ENCODE measurements at places on chromosomes 5 and 9.
A peak's percentile ranks its signal among the peaks of the same experiment; 100 is the strongest.

DNA sequence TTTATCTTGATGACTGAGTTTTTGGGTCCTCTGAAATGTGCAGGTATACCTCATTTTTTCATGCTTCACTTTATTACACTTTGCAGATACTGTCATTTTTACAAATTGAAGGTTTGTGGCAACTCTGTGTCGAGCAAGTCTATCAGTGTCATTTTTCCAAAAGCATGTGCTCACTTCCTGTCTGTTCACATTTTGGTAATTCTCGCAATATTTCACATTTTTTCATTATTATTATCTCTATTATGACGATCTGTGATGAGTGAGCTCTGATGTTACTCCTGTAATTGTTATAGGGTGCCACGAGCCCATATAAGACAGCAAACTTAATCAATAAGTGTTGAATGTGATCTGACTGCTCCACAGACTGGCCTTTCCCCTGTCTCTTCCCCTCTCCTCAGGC is 73.4 kb upstream of the FBXW11 start:
- DNase-seq = no peak

GRCh38 chr5:172403189-172403796 is 51.0 kb downstream of the SH3PXD2B start:
- no peak for DNase-seq

- DNase-seq = no peak
Observed at GRCh38 chr5:122749886-122750285, 25.0 kb upstream of the SNX2 start.

DNA sequence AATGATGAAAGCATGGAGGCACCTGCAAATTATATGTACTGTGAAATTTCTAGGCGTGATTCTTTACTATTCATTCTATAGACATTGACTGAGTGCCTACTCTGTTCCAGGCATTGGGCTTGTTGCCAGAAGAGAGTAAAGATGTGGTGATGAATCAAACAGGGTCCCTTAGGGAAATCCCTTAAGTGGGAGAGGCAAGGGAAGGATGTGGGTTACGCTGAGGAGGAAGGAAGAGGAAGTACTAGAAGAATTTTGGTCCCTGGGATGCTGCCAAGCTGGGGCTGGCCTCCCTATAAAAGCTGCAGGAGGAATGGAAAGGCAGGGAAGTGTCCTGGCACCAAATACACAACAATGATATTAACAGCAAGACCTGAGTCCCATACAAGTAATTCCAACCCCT is 76.7 kb upstream of the SPOCK1 start:
- no peak for DNase-seq

DNA sequence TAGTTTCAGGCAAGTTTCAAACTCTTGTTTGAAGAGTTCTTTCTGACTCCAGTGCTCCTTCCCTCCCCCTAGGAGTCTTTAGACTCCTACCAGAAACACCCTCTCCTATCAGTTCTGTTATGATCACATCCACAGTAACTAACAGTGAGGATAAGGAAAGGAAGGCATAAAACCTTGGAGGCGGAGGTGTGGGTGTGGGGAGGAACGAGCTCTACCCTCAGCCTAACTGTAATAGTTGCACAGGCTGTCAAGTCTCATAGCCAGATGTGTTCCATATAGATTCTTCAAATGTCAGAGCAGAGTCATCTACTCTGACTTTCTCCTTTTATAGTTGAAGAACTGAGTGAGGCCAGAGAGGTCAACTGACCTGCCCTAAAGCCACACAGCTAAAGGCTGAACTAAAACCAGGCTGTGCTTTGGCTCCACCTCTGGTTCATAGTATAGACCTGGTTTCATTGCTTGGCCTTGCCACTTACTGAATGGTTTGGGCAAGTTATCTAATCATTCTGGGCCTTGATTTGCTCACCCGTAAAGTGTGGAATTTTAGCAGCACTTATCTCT is 34.4 kb upstream of the PIK3R1 start:
- DNase-seq = no peak

DNA sequence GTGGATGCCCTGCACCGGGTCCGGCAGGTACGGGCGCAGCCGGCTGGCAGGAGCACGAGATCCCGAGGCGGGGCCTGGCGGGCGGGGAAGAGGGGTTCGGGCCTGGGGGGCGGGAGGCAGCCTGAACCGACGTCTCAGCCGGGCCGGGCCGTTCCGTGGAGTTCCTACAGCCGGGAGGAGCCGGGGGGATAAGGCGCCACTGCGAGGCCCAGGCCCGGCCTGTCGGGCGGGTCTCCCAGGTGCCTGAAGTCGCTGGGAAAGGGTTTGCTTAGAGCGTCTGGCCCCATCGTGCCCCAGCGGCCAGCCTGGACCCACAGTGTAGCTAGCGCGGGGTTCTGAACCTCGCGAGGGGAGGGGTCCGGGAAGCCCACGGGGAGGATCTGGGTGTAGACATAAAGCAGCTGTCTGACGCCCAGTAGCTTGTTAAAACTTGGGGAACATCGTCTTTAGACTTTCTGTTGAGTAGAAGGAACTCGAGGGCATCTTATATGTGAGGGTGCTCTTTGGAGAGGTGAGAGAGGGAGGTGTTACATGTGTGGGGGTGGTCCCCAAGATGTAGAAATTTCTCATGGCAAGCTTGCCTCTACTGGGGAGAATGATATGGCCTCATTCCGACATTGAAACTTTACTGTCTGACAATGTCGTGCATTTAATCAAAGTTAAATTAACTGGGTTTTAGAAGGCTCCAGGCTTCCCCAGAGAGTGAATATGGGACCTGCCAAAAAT is 524 bp downstream of the FUBP3 start:
- no peak for DNase-seq

DNA sequence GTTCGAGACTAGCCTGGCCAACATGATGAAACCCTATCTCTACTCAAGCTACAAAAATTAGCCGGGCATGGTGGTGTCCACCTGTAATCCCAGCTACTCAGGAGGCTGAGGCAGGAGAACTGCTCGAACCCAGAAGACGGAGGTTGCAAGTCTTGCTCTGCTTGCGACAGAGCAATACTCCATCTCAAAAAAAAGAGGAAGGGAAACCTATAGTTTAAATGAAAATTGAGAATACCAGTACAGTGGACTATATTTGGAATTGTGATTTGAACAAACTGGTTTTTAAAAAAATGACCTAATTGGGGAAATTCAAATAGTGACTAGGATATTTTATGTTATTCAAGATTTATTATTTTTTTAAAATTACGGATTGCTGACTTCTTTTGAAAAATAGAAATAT is 33.2 kb downstream of the DIAPH1 start:
- no peak for DNase-seq

DNA sequence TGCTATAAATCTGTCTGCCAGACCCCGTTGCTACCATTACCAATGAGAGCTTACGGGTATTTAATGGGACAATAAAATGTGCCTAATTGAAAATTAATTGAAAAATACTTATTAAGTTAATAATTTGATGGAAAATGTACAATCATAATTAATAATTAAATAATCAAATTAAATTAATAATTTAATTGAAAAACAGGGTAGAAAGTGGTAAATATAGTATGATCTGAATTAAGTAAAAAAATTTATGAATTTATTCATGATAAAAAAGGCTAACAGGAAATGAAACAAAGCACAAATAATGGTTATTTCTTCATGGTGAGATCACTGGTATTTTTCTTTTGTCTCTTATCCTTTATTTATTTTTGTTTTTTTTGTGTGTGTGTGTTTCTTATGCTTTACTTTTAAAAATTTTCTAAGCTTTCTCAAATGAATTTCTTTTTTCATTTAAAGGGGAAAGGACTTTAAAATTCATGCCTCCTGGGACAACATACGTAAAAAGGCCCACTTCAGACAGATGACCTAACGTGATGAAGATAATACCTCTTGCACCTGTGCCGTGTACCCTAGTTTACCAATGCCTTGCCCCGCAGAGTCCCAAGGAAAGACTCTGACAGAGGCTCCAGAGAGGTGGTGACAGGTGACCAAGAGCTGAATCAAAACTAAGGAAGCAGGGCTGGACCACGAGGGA is 24.0 kb upstream of the RXRA start:
- no peak for DNase-seq

- DNase-seq = no peak
Observed at GRCh38 chr5:35554016-35554415, 63.6 kb upstream of the SPEF2 start.

- no peak for DNase-seq
Observed at GRCh38 chr5:141850244-141850768, 27.9 kb downstream of the PCDH1 start.

DNA sequence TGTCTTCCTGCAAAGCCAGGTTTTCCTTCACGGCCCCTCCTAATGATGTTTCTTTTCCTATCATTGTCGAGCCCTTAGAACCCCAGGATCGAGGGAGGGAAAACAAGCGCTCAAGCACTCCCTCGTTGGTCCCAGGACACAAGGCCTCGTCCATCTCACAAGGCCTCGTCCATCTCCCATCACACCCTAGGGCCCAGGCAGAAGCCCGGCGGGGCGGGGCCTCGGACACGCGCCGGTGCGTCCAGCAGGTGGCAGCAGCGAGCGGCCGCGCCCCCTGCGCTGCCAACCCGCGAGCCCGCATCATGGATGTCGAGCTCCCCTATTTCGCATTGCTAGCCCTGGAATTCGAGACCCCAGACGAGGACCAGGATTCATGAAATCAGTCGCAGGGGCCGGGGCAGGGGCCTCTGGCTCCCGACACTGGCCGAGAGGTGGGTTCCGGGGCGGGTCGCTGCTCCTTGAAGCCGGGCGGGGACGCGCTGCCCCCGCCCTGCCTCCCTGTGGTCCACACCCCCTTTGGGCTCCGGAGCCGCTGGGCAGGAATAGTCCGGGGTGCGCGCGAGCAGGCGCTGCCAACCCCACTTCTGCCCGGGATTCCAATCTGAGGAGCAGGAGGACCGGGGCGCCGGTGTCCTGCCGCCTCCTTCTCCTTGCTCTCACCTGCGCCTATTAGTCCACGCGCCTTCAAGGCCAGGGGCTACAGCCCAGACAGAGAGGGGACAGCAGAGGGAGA is at the start of gene ABLIM3:
Gene ABLIM3, plus strand, starts transcription at position 270 of the 733 bp plus-strand sequence. CDS start 603 bp downstream, outside the sequence.
- no peak for DNase-seq

DNA sequence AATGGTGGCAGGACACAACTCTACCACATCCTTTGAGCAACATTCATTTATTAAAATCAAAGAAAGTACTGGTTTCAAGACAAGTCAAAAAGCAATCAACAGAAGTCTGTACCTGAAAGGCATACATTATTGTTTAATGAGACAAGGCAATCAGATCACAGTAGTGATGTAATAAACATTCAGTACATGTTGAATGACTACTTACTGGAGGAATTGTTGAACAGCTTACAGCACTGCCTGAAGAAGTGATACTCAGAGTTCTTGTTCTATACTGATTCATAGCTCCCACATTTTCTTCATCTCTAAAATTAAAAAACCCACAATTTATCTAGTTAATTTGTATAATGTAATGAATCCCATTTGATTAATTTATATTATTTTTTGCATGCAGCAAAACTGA is 18.2 kb downstream of the RIOK2 start:
- no peak for DNase-seq

- DNase-seq = no peak
Observed at GRCh38 chr5:102561894-102562760, 63.3 kb upstream of the SLCO6A1 start.

GRCh38 chr9:16001856-16002255 is 449.0 kb downstream of the CCDC171 start:
- DNase-seq = no peak

- peak; percentile 70 for DNase-seq
Observed at GRCh38 chr5:116574367-116575325, at the start of gene SEMA6A. Gene SEMA6A (minus strand): TSS chr5:116574823. CDS start chr5:116504944, 69,879 bp downstream.

DNA sequence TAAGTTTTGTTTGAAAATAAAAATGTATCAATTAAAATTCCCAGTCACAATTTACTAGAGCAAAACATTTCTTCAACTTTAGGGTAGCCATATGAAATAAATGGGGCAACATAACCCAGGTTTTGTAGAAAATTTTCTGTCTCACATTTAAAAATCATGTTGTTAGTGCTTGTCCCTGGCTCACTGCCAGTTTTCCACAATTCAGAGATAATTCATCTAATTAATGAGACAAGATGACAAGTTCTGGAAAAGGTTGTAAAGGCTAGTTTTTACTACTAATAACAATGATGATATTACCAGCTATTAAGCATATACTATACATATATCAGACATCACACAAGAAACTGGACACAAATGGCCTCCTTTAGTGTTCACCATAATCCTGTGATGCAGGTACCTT is 45.9 kb downstream of the MEGF9 start:
- no peak for DNase-seq

DNA sequence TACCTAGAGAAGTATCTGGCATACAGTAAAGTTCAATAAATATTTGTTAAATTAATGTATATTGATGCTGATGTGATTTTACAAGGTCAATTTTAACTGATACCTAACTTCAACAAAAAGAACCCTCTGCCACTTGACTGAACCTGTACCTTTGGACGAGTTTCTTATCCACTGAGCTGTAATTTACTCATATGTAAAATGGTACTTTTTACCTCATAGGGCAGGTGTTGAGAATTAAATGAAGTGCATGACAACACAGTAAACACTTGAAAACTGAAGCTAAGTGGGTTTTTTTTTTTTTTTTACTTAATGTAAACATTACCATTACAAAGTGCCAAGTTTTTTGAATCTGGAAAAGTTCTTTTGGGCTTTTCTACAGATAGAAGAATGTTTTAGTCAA is 15.4 kb downstream of the NIPSNAP3B start:
- no peak for DNase-seq

- DNase-seq = no peak
Observed at GRCh38 chr5:87452837-87453236, 40.1 kb upstream of the CCNH start.

GRCh38 chr5:103374473-103374963 is 116.0 kb downstream of the MACIR start:
- no peak for DNase-seq

- no peak for DNase-seq
Observed at GRCh38 chr9:110814159-110814558, 145.6 kb downstream of the MUSK start.

DNA sequence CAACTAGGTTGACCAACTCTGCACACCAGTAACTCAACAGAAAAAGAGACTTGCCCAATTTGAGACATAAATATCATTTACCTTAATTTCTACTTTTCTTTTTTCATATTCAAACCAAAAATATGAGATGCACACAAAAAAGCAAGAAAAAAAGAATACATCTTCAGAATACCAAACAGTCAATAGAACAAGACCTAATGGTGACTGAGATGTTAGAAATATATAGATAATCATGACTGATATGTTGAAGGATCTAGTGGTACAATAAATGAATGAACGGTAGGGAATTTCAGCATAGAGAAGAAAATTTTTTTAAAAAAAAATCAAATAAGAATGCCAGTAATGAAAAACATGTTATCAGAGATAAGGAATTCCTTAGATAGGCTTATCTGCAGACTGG is 29.1 kb upstream of the ATG10 start:
- DNase-seq = no peak

DNA sequence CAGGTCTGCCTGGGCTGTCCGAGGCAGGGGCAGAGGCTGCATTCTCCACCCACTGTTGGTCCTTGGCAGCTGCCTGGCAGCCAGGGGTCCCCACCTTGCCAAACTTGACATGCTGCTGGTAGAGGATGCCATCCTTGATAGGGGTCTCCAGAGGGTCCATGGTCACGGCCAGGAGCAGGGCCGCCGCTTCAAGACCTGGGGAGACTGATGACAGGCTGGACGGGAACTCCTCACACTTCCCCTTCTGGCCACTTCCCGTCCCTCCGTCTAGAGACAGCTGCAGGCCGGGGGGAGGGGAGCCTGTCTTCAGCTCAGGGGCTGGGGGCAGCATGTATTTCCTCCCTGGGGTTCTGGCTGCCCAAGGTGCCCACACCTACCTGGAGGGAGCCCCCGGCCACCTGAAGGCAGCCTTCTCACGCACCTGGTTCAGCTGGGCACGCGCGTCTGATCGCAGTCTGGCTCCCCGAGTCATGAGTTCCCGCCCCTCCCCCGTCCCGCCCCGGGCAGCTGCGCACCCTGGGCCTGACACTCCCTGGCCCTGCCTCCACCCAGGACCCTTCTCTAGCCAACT is at the start of gene DOK3:
Gene DOK3, minus strand, starts transcription at position 446 of the 571 bp plus-strand sequence. Its CDS starts 286 bp downstream, at position 160.
- DNase-seq = no peak

GRCh38 chr9:121298689-121299466 is 30.9 kb downstream of the GSN start:
- no peak for DNase-seq
